Frontal cortex (tissue), 4 donors: ENCODE measurements at places on chromosomes 12 and 14.

- DNase-seq: no peak
Observed at GRCh38 chr12:69241438-69242092, 2.2 kb downstream of the CPSF6 start.

GRCh38 chr14:31505411-31505810 lies 17.6 kb upstream of the GPR33 start:
- DNase-seq: no peak

DNA sequence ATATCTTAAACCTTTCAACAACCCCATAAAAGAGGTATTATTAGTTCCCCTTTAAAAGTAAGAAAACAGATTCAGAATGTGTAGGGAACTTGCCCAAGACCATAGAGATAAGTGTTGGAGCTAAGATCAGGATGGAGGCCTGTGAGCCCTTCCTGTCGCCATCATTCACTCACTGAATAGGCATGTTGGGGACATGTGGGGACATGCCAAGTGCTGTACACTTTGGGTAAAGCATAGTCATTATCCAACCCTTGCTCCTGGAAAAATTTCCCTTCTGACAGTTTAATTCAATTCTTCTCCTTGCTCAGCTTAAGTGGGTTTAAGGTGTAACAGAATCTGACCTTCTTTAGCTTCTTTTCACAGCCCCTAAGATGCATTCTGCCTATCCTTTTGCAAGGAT lies 28.0 kb upstream of the C12orf42 start:
- DNase-seq: no peak

DNA sequence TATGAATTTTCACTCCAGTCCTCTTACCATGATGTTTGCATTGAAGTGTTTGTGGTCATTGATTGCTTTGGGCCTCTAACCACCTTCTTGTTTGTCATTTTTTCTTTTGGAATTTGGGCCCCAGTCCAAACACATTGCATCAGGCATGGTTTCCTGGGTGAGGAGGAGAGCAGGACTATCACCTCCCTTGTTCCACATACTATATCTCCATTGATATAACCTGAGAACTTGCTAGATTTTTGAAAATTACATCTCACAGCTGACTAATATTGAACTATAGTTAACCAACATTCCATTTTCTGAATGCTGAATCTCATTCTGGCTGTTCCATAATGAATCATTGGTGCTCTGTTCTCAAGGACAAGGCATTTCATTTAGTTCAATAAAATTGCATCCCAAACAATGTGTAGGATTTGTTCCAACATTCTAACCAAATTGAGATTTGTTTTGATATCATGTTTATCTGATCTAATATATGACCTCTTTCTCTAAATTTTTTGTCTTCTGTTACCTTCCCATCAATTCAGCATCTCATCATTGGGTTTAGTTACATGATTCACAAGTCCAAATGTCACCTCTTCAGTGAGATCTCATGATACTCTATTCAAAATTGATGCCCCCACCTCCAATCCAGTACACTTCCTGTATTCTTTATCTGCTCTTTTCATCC lies 329.0 kb downstream of the ZFP36L1 start:
- DNase-seq: no peak

- no peak for DNase-seq
Observed at GRCh38 chr14:94392510-94392935, 4.1 kb upstream of the SERPINA1 start.

GRCh38 chr12:122021822-122022392 lies at the start of gene BCL7A:
Gene BCL7A (plus strand): TSS chr12:122021884. CDS start chr12:122022092, 208 bp downstream.
- DNase-seq: peak; percentile 79

DNA sequence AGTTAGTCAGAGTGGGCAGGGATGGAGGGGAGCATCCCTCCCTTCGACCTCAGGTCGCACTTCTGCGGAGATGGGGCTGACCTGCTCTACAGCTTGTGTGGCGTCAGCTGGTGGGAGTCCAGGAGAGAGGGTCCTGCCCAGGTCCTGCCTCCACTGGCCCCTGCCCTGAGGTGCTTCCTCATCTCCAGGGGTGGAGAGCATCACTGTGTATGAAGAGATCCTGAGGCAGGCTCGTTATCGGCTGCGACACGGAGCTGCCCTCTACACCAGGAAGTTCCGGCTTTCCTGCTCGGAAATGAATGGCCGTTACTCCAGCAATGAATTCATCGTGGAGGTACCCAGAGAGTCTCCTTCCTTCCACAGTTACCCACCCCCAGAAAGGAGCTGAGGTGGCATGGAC lies 20.2 kb downstream of the CLSTN3 start:
- DNase-seq: no peak

DNA sequence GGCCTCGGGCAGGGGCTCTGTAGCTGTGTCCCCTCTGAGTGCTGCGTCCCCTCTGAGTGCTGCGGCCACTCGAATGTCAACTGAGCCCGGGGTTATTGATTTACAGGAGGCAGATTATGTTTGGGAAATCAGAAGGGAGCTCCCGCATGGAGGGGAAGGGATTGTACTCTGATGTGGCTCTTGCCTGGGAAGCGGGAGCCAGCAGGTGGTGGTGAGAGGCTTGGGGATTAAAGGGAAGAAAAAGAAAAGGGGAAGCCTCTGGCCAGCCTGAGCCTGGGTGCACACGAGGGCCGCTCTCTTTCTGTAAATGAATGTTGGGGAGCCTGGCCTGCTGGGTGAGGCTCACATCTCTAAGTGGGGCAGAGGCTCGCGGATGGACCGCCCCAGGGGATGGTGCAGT lies 143.7 kb downstream of the AACS start:
- no peak for DNase-seq

DNA sequence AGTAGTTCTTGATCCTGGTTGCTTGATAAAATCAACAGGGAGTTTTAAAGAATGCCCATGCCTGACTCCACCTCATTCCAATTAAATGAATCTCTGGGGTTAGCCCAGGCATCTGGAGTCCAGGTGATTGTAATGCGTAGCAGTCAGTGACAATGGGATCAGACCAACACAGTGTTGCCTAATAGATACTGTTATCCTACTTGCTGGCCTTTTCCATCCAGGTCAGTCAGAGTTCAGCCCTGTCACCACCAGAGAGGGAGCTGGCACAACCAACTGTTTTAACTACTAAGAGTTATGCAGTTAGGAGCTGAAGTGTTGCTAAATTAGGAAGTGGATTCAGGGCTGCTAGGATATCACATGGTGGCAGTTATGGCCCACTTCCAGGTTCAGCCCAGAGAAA lies 107.1 kb downstream of the GPR135 start:
- DNase-seq: no peak

DNA sequence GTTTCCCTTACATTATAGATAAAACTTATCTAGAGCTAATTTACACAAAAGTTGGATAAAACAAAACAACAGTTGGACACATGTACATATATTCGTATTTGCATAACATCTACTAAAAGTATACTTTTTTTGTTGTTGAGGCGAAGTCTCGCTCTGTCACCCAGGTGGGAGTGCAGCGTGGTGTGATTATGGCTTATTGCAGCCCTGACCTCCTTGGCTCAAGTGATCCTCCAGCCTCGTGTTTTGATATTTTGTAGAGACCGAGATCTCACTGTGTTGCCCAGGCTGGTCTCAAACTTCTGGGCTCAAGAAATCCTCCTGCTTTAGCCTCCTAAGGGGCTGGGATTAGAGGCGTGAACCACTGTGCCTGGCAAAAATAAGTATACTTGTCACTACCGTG lies 9.4 kb downstream of the SYNE2 start:
- no peak for DNase-seq

DNA sequence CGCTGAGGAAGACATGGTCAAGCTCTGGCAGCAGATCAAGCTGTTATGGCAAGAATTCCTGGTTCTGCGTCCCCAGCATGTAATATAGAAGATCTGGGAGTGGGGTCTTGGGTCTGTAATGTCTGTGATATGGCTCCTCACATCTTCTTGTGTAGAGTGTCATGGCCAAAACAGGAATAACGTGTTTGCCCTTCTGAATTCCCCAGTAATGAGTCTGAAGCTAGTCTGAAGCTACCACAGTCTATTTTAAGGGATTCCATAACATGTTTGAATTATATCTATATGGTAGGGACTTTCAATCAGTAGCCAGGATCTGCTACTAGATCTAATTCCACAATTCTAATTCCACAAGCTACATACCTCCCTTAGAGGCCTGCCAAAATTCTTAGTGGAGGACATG lies 31.4 kb upstream of the SOX5 start:
- DNase-seq: no peak

DNA sequence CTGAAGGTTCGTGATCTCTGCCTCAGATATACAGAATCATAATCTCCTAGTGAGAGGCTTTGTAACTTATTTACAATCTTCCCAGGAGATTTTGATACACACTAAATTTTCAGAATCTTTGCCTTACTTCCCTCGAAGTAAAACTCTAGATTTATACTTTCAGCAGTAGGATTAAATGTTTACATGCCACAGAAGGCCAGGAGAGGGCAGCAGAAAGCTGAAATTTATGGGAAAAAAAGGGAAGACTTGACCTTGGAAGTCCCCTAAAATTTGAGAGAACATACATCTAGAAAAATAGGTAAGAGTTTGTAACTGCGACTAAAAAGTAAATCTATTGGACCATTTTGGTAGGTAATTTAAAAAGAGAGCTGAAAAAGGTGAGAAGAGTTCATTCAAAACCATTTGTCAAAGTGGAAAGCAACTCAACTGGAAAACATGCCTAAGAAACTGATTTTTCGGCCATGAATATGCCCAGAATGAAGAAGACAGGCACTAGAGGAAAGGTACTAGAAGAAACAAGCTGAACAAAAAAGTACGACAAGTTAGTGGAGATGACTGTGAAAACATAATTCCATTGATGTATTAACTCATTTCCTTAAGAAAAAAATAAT lies 242.0 kb upstream of the MDGA2 start:
- no peak for DNase-seq

GRCh38 chr14:103091041-103091882 lies 3.3 kb upstream of the EXOC3L4 start:
- peak; percentile 70 for DNase-seq

DNA sequence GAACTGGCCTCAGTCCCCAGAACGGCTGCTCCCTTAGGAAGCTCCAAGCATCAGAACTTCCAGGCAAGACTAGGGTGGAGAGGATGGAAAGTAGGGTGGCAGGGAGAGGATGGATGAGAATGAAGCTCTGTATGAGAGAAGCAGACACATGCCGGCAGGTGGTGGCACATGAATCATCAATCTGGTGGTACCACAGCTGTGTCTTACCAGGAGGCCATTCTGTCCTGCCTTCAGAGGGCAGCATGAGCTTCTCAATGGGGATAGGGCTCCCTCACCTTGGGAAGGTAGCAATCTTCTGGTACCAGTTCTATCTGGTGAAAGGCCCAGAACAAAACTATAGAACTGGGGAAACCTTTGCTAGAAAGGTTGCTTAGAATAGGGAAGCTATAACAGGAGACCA lies 55.4 kb upstream of the PYGL start:
- DNase-seq: no peak

DNA sequence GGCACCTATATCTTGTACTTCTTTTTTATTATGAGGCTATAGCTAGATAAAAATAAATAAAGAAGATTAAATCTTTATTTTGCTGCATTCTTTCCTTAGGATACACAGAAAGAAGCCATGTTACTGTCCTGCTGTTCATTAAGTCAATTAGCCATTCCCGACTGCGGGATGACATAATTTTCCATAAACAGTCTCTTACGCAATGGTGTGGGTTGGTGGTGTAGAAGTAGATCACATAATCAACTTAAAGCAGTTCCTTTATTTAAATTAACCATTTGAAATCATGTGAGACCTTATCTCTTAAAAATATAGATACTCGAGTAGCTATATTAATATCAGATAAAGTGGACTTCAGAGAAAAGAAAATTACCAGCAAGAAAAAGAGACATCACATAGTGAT lies 40.2 kb downstream of the TAOK3 start:
- DNase-seq: no peak

DNA sequence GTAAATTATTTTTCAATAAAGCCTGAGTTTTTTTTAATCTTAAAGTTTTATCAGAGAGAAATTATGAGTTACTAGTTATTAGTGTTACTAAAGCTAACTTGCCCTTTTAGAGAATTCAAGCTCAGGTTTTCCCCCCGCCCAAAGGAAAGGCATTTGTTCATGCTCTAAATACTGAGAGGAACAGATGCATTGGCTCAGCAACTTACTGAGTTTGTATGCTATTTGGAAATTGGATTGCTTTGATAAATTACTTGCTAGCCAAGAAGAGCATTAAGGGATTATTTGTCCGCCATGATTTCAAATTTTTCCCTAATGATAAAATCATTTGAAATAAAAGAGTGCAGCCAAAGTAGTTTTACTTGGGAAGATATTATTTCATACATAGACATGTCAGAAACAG lies 149.4 kb downstream of the METTL25 start:
- no peak for DNase-seq

GRCh38 chr14:35247777-35248475 lies 44.3 kb upstream of the PSMA6 start:
- DNase-seq: no peak

- no peak for DNase-seq
Observed at GRCh38 chr12:68673788-68674187, 13.0 kb upstream of the NUP107 start.

- no peak for DNase-seq
Observed at GRCh38 chr14:51092965-51093364, 1.9 kb downstream of the TRIM9 start.

GRCh38 chr14:100348253-100348729 lies 25.2 kb downstream of the SLC25A47 start:
- DNase-seq: no peak

- no peak for DNase-seq
Observed at GRCh38 chr12:107537464-107538119, 148.0 kb upstream of the PWP1 start.

- DNase-seq: no peak
Observed at GRCh38 chr14:64501411-64502171, 2.0 kb downstream of the ZBTB25 start.

- DNase-seq: no peak
Observed at GRCh38 chr14:32564596-32564995, 235.5 kb downstream of the AKAP6 start.

- DNase-seq: no peak
Observed at GRCh38 chr12:16857456-16857923, 251.5 kb upstream of the LMO3 start.

GRCh38 chr12:124750149-124750656 lies 113.5 kb downstream of the SCARB1 start:
- no peak for DNase-seq

GRCh38 chr14:54654605-54655004 lies 87.7 kb downstream of the SAMD4A start:
- DNase-seq: no peak

GRCh38 chr12:91203610-91204009 lies 21.0 kb upstream of the DCN start:
- no peak for DNase-seq

- no peak for DNase-seq
Observed at GRCh38 chr14:30118992-30119640, 191.5 kb upstream of the PRKD1 start.

- no peak for DNase-seq
Observed at GRCh38 chr14:62066304-62066703, 304.1 kb downstream of the SNAPC1 start.

GRCh38 chr12:93825501-93825888 lies 148.3 kb downstream of the CRADD start:
- no peak for DNase-seq
